ENCODE measurements at places on chromosomes 5 and 9.

DNA sequence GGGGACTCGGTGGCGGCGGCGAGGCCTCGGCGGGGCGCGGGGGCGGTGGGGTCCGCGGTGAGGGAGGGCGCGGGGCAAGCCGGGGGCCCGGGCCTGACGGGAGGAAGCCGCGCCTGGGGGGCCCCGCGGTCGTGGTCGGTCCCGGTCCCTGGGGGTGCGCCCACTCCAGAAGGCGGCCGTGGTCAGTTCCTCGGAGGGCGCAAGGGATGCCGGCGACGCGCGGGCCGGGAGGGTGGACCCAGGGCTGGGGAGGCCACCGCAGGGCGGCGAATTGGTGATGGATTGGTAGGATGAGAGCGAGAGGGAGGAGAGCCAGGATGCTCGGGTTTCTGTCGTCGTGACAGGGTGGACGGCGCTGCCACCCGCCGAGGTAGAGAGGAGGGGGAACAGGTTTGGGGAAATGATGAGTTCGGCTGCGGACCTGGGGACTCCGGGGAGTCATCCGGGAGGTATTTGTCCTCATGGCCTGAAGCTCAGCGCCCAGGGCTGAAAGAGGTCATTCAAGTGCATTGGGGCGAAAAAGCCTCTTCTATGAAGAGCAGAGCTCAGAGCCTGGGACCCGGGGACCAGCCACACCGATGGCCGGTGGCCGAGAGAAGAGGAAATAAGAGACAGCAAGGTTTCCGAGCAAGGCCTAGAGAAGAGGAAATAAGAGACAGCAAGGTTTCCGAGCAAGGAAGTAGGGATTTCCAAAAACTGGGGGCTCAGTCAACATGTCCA, 557 bp downstream of the GNG10 start:
- H3K27ac ChIP-seq = peak overlapping the region; percentile 81
- peaks cover 10% of the 10 kb centered on the region for H3K4me1 ChIP-seq
- H3K36me3 ChIP-seq = no peaks in the 10 kb centered on the region
- H3K27me3 ChIP-seq = no peaks in the 10 kb centered on the region

GRCh38 chr5:74130155-74130897, 504.3 kb downstream of the ARHGEF28 start:
- DNase-seq = no peak
- no peaks in the 10 kb centered on the region for H3K4me1 ChIP-seq
- H3K27ac ChIP-seq = no peak overlapping the region
- no peaks in the 10 kb centered on the region for H3K36me3 ChIP-seq
- no peak overlapping the region for H3K4me3 ChIP-seq
- no peaks in the 10 kb centered on the region for H3K27me3 ChIP-seq

DNA sequence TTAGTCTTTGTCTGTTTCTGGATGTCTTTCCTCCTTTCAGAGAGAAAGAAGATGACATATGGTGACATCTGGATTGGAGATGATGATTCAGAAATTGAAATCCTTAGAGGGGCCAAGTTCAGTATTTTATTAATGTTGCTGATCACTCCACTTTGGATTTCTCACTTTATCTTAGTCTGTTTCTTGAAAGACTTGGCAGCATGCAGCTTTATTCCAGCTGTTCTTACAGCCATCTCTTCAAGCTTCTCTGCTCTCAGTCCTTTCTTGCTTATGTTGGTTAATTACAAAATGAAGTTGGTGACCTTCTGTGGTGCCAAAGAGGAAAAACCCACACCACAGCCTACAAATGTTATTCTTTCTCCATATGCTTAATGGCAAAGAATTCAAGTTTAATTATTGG, 62.1 kb downstream of the SNCAIP start:
- H3K4me3 ChIP-seq = no peak overlapping the region
- DNase-seq = no peak
- H3K4me1 ChIP-seq = no peaks in the 10 kb centered on the region
- H3K27ac ChIP-seq = no peak overlapping the region

DNA sequence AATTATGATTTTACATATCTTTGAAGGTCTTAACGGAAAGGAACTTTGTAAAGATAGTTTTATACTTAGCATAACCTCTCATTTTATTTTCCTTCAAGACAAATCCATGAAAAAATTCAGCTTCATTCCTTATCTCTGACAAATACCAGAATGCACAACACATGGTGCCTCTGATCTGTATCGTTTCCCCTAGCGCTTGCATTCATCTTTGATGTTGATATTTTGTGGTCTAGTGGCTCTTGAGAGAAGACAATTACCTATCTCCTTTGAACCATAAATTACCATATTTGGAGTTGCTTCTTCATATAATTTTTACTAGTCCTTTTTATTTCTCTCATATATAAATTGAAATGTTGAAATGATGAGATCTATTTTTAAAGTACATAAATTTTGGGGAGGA, 551.3 kb downstream of the PDE4D start:
- H3K27me3 ChIP-seq = no peaks in the 10 kb centered on the region
- no peak overlapping the region for H3K27ac ChIP-seq
- no peak for DNase-seq

DNA sequence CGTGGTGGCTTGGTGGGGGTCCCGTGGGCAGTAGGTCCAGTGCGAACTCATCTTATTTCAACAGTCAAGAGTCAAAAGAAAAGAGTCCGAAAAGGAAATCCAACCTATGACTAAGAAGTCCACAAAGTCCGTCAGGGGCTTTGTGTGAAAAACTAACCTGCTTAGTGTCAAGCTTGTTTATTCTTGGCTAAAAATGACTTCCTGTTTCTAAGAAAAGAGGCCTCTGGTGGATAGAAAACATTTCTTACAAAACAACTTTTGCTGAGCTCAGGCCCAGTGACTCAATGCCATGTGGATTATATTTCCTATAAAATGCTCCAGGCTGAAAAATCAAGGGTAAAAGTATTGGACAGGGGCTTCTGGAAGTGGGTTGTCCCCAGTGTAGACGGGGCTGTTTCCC, 105.9 kb downstream of the GADD45G start:
- H3K4me1 ChIP-seq = peaks cover 5% of the 10 kb centered on the region
- H3K27me3 ChIP-seq = no peaks in the 10 kb centered on the region
- H3K27ac ChIP-seq = no peak overlapping the region
- no peak overlapping the region for H3K4me3 ChIP-seq
- no peaks in the 10 kb centered on the region for H3K36me3 ChIP-seq

GRCh38 chr9:87446527-87446926, 51.1 kb upstream of the DAPK1 start:
- H3K27ac ChIP-seq = no peak overlapping the region
- H3K36me3 ChIP-seq = no peaks in the 10 kb centered on the region
- no peaks in the 10 kb centered on the region for H3K4me1 ChIP-seq
- DNase-seq = no peak
- H3K27me3 ChIP-seq = no peaks in the 10 kb centered on the region

GRCh38 chr5:141691867-141692532, 10.0 kb upstream of the ARAP3 start:
- no peaks in the 10 kb centered on the region for H3K27me3 ChIP-seq
- no peak overlapping the region for H3K4me3 ChIP-seq
- H3K27ac ChIP-seq = no peak overlapping the region

DNA sequence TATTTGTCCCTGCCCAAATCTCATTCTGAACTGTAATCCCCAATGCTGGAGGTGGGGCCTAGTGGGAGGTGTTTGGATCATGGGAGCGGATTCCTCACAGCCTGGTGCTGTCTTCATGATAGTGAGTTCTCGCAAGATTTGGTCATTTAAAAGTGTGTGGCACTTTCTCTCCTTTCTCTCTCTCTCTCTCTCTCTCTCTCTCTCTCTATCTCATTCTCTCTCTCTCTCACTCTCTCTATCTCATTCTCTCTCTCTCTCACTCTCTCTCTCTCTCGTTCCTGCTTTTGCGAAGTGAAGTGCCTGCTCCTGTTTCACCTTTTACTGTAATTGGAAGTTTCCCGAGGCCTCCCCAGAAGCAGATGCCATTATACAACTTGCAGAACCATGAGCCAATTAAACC, 207.3 kb upstream of the NR4A3 start:
- no peak overlapping the region for H3K27ac ChIP-seq
- H3K27me3 ChIP-seq = no peaks in the 10 kb centered on the region
- no peaks in the 10 kb centered on the region for H3K4me1 ChIP-seq
- no peaks in the 10 kb centered on the region for H3K36me3 ChIP-seq
- H3K4me3 ChIP-seq = no peak overlapping the region
- DNase-seq = no peak

DNA sequence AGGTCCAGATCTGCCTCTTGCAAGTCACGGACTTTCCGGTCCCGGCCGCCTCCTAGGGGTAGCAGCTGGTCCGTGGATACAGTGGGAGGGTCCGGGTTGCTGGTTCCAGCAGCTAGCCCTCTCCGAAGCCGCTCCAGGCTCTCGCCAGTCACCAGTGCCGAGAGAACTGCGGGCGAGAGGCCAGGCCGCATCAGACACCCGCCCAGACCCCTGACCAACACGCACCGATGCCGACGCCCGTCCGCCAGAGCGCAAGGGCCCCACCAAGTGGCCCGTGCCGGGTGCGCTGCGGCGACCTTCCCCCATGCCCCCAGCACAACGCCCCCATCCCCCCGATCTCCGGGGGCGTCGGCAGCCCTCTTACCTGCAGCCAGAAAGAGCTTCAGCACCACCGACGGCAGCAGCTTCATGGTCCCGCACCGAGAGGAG, 470 bp downstream of the HBEGF start:
- peak overlapping the region; percentile 64 for H3K27ac ChIP-seq
- DNase-seq = peak; percentile 69
- peak overlapping the region; percentile 86 for H3K4me3 ChIP-seq

DNA sequence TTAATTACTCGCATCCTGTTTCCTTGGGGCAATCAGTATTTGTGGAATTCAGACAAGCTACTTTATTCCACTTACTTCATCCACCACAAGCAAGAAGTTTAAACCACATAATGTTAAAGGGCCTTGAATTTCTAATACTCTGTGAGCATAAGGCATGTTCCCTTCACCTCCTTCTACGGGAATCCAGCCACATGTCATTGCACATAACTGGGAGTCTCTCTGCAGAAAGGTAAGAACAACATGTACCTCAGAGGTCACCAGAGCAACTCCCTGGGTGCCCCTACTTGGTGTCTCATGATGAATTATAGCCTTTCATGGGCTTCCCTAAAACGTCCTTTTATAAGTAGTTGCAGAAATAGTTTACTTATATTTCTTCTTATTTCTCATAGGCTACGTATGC, 553.2 kb downstream of the DTWD2 start:
- H3K4me1 ChIP-seq = no peaks in the 10 kb centered on the region
- H3K27ac ChIP-seq = no peak overlapping the region

- no peak overlapping the region for H3K4me3 ChIP-seq
- no peaks in the 10 kb centered on the region for H3K36me3 ChIP-seq
- H3K27me3 ChIP-seq = no peaks in the 10 kb centered on the region
- H3K4me1 ChIP-seq = no peaks in the 10 kb centered on the region
Measured at GRCh38 chr5:71757590-71758543, 38.8 kb downstream of the CARTPT start.

GRCh38 chr9:20023210-20023905, 234.5 kb upstream of the SLC24A2 start:
- no peak for DNase-seq
- no peaks in the 10 kb centered on the region for H3K4me1 ChIP-seq
- no peak overlapping the region for H3K4me3 ChIP-seq
- no peaks in the 10 kb centered on the region for H3K27me3 ChIP-seq

- H3K4me3 ChIP-seq = no peak overlapping the region
- H3K27ac ChIP-seq = no peak overlapping the region
- H3K27me3 ChIP-seq = no peaks in the 10 kb centered on the region
- H3K36me3 ChIP-seq = no peaks in the 10 kb centered on the region
Measured at GRCh38 chr9:79408617-79409016, 163.1 kb upstream of the TLE4 start.

DNA sequence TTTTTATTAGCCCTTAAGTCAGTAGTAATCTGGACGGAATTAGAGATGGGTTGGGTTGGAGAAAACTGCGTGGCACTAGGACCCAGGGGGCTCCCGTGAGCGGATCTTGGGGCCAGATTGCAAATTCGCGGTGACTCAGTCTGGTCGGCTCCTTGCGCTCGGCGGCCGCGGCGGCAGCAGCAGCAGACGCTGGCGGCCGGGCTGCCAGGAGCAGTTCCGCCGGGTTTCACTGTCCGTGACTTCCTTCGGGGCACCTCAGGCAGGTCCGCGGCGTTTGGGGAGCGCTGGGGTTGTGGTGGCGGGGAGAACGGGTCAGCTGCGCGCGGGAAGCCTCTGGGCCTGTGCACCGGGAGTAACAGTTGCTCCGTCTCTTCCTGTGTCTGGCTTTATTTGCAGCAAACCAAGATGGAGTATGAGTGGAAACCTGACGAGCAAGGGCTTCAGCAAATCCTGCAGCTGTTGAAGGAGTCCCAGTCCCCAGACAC, 31.6 kb downstream of the TNPO1 start:
- H3K4me1 ChIP-seq = peaks cover 21% of the 10 kb centered on the region
- peak overlapping the region; percentile 87 for H3K4me3 ChIP-seq
- H3K36me3 ChIP-seq = no peaks in the 10 kb centered on the region
- DNase-seq = peak; percentile 97
- no peaks in the 10 kb centered on the region for H3K27me3 ChIP-seq
- peak overlapping the region; percentile 90 for H3K27ac ChIP-seq

GRCh38 chr9:137477778-137478612, 18.9 kb upstream of the NSMF start:
- no peaks in the 10 kb centered on the region for H3K36me3 ChIP-seq
- no peak overlapping the region for H3K4me3 ChIP-seq
- no peak for DNase-seq
- H3K27ac ChIP-seq = no peak overlapping the region

GRCh38 chr9:80156756-80157472, 585.1 kb downstream of the TLE4 start:
- H3K4me3 ChIP-seq = no peak overlapping the region
- no peaks in the 10 kb centered on the region for H3K4me1 ChIP-seq
- no peaks in the 10 kb centered on the region for H3K36me3 ChIP-seq
- no peak overlapping the region for H3K27ac ChIP-seq

DNA sequence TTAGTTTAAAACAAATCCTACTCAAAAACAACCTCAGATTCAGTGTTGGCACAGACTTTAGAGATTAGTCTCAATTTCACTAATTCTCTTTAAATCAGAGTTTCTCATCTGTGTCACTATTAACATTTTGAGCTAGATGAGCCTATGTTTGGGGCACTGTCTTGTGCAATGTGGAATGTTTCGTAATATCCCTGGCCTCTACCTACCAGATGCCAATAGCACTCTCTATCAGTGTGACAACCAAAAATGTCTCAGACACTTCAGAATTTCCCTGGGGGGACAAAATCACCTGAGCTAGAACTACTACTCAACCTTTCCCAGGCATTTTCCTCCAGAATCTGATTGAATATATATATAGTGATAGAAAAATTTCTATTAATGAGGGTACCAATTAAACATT, 465.2 kb upstream of the RGMB start:
- no peak overlapping the region for H3K27ac ChIP-seq
- H3K27me3 ChIP-seq = no peaks in the 10 kb centered on the region
- no peak for DNase-seq

GRCh38 chr5:15722305-15722704, 222.3 kb downstream of the FBXL7 start:
- H3K27me3 ChIP-seq = no peaks in the 10 kb centered on the region
- no peak overlapping the region for H3K27ac ChIP-seq
- H3K36me3 ChIP-seq = no peaks in the 10 kb centered on the region
- H3K4me3 ChIP-seq = no peak overlapping the region

GRCh38 chr5:125461641-125462072, 715.2 kb upstream of the ZNF608 start:
- H3K4me3 ChIP-seq = no peak overlapping the region
- H3K4me1 ChIP-seq = no peaks in the 10 kb centered on the region

- H3K27me3 ChIP-seq = no peaks in the 10 kb centered on the region
- H3K27ac ChIP-seq = no peak overlapping the region
- H3K4me3 ChIP-seq = no peak overlapping the region
- no peak for DNase-seq
- no peaks in the 10 kb centered on the region for H3K36me3 ChIP-seq
Measured at GRCh38 chr5:159497221-159497620, 166.9 kb upstream of the IL12B start.
